Anterior cingulate cortex (tissue), 58 donors: ENCODE measurements at places on chromosomes 2 and 18.

DNA sequence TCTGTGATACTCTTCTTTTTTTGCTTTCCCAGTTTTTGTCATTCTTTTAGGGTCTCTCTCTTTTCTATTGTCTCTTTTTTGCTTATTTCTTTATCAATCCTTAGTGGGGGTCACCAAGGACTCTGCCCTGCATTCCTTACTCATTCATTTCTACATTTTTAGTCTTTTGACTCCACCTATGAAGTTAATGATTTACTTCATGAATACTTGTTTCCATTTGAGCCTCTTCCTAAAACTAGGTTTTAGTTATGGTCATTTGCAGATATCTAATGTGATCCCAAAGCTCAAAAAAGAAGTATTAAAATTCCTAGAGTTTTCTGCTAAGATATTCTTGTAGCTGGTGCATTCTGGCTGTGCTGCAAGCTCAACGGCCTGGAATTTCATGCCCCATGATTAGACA is 149.3 kb upstream of the AQP4 start:
- no peak for DNase-seq

DNA sequence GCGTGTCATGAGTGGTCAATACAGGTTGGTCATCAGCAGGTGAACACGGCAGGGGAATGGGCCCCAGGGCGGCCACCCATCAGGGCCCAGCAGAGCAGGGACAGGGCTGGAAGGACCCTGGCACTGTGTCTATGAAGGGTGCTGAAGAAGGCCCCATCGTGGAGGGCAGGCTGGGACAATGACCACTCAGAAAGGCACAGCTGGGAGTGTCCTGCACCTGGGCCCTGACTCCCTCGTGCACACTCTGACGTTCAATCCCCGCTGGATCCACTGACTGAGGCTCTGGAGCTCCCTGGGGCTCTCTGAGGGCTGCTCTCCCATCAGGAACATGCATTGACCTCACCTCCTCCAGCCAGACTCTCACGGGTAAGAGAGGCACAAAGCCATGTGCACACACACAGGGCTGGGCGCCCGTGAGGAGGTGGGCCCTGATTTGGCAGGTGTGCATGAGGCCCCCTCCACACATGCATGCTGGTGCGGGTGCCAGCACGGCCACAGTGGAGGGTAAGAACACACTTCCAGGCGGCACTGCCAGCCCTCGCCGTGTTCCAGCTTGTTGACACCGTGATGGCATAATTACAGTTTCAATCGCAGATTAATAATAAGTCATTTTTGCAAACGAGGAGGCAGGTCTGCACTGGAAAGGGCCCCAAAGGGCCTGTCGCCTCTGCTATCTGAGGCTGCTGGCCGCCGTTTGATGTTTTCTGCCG is 58.5 kb downstream of the SMAD7 start:
- no peak for DNase-seq

DNA sequence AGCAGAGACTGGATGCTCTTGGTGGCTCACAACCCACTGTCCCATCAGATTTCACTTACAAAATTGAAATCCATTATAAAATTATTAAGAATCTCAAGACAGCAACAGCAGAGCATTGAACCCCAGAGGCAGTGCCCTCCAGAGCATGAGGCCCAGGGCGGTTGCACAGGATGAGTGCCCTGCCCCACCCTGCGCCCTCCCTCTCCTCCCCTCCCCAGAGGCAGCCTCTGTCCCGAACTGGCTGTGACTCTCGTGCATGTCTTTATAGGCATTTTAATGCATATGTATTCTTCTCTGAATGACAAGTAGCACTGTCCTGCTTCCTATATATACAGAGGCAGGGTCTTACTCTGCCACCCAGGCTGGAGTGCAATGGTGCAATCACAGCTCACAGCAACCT is 10.4 kb downstream of the MFSD2B start:
- no peak for DNase-seq

- no peak for DNase-seq
Measured at GRCh38 chr2:43146083-43146482, 80.3 kb downstream of the ZFP36L2 start.

GRCh38 chr18:9182852-9183399 is 46.3 kb downstream of the ANKRD12 start:
- no peak for DNase-seq

GRCh38 chr2:240128608-240129145 is 7.4 kb downstream of the COPS9 start:
- no peak for DNase-seq

DNA sequence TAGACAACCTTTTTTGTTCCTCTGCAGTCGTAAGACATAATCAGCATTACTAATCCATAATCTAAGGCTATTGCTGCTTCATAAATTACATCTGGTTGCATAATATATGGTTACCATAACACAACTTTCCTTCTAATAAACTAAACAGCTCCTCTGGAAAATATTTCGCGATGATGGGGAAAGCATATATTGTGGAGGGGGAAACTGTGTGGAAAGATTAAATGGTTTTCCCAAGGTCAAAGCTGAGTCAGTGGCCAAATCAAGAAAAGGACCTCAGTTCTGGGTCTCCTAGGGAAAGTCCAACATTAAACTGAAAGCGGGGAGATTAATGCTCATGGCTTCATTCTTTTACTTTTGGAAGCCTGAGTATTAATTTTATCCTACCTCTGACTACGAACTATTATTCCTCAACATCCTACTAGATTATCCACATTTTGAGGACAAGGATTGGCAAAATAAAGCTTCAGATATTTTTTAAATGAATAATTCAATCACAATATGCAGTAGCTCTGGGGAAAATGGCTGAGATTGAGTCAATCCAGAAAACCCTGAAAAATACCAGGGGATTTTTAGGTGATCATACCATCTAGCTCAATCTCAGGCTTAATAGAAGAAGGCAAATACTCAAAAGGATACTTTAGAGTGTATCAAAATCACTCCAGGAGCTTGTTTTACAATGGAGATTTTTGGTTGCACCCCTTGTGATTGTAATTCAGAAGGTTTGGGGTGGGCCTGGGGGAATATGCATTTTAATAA is 33.8 kb upstream of the STK17B start:
- no peak for DNase-seq

GRCh38 chr2:230944757-230945372 is 19.8 kb upstream of the GPR55 start:
- DNase-seq: no peak

GRCh38 chr2:169694894-169695260 is 608 bp downstream of the PHOSPHO2 start:
- DNase-seq: no peak

DNA sequence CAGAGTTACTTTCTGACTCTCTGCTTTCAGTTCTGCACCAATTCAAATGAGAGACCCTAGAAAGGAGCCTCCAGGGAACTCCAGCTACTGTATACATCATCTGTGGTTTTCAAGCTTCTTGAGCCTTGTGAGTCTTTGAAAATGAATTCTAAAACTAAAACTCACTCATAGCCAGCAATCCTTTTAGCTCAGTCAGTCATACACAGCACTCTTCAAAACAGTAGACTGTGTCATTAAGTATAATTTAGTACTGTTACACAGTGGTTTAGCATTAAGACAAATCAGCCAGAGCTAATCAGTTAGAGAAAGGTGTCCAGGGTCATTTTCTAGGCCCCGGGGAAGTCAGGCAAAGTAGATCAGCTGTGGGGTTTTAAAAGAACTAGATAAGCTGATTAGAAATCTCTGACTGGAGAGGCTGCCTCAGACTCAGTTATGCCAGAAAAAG is 322.1 kb upstream of the THUMPD2 start:
- no peak for DNase-seq

GRCh38 chr18:13477147-13477683 is 249.1 kb downstream of the FAM210A start:
- DNase-seq: no peak

DNA sequence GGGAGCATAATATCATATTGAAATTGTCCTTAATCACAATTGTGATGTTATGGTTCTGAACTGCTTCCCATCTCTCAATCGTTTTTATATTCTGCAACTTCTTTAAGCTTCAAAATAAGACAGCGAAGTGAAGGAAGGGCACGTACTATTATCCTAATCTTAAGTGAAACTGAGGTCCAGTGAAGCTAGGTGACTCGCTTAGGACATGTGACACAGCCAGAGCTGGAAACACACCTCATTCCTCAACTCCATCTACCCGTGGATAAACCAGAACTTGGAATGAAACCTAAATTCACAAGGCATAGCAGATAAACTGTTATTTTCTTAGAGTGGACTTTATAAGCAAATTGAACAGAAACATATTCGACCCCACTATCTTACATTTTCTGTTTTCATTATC is 191.2 kb upstream of the PXDN start:
- no peak for DNase-seq

DNA sequence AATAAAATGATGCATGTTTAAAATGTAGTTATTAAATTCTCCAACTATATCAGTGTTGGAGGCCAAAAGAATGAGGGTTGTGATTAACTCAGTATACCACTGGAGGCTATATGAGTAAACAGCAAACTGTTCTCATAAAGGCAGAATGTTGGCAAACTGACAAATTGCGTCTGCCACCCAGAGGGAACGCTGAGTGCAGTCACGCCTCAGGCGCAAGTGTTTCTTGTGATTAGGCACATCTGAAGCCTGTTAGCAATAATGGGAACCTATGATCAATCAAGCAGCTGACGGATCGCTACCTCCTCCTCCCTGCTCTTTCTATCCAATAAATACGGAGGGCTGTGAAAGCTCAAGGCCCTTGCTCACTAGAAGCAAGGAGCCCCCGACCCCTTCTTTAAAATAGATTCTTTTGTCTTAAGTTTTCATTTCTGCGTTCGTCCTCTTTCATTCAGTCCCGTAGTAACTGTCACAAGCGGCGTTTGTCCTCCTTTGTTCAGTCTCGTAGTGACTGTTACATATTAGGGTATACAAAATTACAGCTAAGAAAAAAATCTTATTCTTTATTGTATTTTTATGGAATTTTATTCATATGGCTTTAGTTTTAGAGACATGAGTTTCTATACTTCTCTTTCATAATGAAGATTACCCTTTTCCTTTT is 16.3 kb upstream of the RMND5A start:
- DNase-seq: no peak

- DNase-seq: peak; percentile 41
Measured at GRCh38 chr2:168118733-168119514, 128.5 kb downstream of the STK39 start.

- no peak for DNase-seq
Measured at GRCh38 chr2:11907190-11907589, 160.8 kb downstream of the LPIN1 start.

DNA sequence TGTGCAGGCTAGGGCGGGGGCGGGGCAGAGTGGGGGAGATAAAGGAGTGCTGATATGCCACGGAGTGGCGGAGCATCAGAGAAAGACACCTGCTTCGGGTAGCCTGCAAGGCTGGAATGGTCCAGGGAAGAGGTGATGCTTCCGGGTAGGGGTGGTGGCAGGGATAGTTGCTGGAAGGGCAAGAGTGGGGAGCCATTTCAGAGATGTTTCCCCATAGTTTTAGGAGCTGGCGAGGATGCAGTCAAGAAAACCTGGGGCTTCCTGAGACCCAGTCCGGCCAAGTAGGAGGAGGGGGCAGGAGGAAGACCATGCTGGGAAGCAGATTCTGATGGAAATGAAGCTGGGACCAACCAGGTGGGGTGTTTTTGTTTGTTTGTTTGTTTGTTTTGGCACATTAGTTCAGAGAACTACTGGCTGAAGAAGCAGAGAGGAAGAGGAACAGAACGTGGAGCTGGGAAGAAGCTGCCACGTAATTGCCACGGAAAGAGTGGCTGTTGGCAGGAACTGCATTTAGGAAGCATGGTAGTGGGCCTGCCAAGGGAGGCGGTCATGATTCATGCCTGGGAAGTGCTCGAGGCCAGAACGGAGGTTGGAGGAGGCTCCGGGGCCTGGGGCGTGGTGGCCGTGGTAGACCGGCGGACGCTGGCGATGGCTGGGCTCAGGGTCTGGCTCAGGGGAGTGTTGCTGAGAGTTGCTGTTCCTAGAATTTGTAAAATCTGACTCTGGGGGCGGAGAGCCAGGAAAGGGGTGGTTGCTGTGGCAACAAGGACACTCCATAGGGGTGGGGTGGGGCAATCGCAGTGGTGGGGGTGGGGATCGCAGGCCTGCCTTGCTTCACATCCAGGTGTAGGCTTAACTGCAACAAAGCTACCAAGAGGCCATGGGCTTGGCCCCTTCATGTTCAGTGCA is 8.6 kb upstream of the INPP5D start:
- no peak for DNase-seq

DNA sequence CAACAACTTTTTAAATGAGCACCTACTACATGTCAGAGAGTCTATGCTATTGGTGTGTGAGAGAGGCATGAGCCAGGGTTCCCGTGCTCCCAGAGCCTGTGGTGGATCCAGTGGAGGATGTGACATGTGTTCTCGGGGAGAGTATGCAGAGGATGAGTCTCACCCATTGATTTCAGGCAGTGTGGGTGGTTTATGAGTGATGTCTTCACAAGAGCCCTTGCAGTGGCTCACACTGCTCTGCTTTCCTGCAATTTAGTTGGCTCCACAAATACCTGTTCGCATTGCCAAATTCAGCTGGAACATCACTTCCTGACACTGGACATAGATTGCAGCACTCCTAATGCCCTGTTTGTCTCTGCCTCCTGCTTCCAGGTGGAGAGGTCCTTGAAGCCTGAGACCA is 243.6 kb upstream of the CXCR4 start:
- no peak for DNase-seq

- DNase-seq: no peak
Measured at GRCh38 chr2:75113231-75113869, 86.0 kb downstream of the TACR1 start.

- DNase-seq: no peak
Measured at GRCh38 chr2:217790195-217790594, 212.6 kb downstream of the TNS1 start.

DNA sequence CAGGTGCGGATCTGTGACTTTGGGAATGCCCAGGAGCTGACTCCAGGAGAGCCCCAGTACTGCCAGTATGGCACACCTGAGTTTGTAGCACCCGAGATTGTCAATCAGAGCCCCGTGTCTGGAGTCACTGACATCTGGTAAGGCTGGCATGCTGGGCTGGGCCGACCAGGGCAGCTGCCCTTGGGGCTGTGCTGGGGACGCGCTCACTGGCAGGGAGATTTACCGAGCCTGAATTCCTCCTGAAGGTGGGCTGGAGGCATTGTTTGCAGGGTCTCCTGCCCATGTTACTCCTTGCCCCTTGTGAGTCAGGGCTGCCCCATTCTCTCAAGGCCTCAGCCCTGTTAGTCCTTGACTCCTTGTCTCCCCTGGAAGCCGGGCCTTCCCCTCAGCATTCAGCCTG is 18.7 kb upstream of the GMPPA start:
- no peak for DNase-seq

GRCh38 chr18:70288171-70288850 is 534 bp upstream of the SOCS6 start:
- no peak for DNase-seq

- no peak for DNase-seq
Measured at GRCh38 chr2:9252002-9252357, 45.4 kb downstream of the ASAP2 start.
